ENCODE measurements at places on chromosomes 3 and 15. TPM values are rescaled to one million over a fixed set of nuclear protein-coding genes. Genes with fewer than 3 reads are reported as not detected.

GRCh38 chr3:42827023-42827422 lies 17.8 kb downstream of the ACKR2 start:
- no peak for DNase-seq

TGM5 gene
- not detected for total RNA-seq

GRCh38 chr3:196049653-196050052 lies 32.2 kb downstream of the TFRC start:
- no peak for DNase-seq

GRCh38 chr15:70974004-70974832 lies 81.6 kb downstream of the LRRC49 start:
- no peak for DNase-seq

POLQ gene
- 0.38 TPM for total RNA-seq

GOLGA8S gene
- 0.33 TPM for total RNA-seq

Measured in left ventricle myocardium inferior (tissue), 1 donor.